ENCODE measurements at places on chromosomes 12 and 14.

- peak; percentile 60 for DNase-seq
Measured at GRCh38 chr12:109779382-109779781, 53.8 kb downstream of the TRPV4 start.

GRCh38 chr12:12008232-12008850 lies 62.4 kb upstream of the BCL2L14 start:
- peak; percentile 69 for DNase-seq

- peak; percentile 8 for DNase-seq
Measured at GRCh38 chr14:50139192-50139591, 22.8 kb upstream of the VCPKMT start.

- DNase-seq = no peak
Measured at GRCh38 chr14:36505892-36506731, 13.9 kb downstream of the NKX2-1 start.

DNA sequence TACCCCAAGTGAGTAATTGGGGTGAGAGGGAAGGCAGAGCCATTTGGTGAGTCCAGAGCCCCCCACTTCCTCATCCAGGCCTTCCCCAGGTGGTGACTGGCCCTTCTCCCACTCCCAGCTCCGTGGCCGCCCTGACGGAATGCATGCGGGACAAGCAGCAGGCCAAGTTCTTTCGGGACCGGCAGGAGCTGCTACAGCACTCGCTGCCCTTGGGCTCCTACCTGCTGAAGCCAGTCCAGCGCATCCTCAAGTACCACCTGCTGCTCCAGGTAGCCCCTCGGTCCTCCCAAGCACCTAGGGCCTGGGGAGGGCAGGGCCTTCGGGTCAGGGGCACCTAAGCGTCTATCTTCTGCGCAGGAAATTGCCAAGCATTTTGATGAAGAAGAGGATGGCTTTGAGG lies 26.5 kb downstream of the PLEKHG3 start:
- DNase-seq = no peak

DNA sequence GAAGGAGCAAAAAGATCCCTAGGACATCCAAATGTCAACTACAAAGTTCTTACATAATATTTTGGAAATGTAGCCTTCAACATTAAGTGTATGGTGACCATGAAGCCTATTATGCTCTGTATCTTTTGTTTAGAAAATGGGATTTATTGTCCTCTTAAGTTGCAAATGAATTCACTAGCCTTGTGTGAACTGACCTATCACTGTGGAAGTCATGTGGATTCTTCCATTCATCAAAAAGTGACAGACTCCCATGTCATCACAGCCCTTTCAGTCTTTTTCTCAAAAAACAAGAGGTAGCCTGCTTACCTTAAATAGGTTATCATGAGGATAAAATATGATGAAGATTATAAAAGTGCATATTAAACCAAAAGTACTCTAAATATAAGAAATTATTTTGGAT lies 179.9 kb downstream of the GRIP1 start:
- no peak for DNase-seq

DNA sequence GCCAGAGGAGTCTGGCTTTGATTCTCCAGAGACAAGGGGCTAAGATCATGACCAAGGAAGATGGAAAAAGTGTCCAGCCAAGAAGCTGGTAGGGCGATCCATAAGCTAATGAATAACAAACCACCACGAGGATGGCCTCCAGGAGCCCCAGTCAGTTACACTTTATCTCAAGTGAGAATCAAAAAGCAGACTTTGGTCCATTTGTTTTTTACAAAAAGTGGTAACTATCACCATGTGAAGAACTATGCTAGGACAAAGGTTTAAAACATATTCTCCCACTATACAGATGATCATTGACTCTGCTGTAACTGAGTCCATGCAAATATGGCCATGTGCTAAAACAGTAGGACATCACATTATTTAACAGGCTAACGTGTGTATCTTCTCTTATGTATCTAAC lies 13.9 kb downstream of the SETD3 start:
- DNase-seq = no peak

GRCh38 chr12:85095501-85095900 lies 59.4 kb downstream of the LRRIQ1 start:
- DNase-seq = no peak

GRCh38 chr14:102159841-102160240 lies 20.1 kb downstream of the WDR20 start:
- no peak for DNase-seq

DNA sequence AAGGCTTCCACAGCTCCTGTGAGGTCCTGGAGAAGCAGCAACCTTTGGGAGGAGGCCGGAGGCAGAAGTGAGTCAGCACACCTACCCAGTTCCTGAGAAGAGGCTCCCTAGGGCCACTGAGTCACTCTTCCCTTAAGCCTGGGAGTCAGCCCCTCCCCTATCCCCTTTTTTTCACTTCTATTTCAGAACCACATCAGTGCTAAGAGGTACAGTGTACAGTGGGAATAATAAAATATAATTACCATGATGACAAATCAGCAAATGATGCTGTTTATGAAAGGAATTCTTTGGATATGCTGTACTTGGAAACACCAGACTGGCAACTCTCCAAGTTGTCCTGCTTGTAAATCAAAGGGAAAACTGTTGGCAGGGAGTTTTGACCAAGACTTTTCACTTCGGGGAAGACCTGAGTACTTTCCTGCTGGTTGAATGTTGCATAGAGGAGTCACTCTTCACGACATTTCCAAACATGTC lies 7.8 kb upstream of the TBPL2 start:
- DNase-seq = peak; percentile 55

DNA sequence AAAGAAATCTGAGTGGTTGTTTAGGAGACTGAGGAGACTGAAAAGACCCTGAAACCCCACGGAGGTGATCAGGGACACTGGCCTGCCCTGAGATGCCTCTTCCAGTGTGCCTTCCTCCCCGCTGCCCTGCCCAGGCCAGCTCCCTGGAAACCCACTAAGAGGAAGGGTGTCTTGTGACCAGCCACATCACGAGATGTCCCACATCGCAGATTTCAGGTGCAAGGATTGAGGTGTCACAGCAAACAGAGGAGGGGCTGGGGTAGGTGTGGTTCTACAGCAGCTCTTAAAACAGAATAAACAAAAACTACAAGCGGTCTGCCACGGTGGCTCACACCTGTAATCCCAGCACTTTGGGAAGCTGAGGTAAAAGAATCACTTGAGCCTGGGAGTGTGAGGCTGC lies 184.3 kb upstream of the C14orf180 start:
- no peak for DNase-seq

DNA sequence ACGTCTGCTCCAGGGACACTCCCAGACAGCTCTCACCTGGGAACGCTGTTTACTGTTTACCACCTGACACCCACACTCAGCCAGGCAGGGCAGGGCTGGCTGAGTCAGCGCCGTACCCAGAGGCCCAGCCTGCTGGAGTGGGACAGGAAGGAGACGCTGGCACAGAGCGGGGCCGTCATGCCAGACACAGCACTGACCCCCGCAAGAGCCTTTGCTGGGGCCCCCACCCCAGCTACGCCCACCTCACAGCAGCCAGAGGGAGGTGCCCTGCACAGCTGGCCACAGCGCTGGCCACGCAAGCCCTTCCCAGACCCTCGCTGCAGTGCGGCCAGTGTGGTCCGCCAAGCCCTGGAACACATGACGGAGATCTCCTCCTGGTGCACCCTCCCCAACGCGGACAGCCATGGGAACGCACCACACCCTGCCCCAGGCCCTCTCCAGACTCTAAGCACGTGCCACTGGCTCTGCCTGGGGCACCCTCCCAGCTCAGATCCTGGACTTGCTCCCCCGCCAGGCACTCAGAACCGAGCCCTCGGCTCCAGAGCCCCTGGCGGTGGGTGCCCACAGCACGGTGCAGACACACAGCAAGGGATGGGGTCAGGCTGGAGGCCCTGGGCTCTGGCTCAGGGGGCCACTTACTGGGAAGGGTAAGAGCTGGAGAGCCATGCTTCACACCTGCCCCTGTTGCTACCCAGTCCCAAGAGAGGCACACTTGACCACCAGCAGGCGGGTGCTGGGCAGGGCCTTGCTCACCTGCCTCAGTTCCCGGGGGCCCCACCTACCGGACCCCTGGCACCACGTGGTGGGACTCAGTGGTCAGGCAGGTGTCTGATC lies 5.7 kb downstream of the AHNAK2 start:
- DNase-seq = no peak

DNA sequence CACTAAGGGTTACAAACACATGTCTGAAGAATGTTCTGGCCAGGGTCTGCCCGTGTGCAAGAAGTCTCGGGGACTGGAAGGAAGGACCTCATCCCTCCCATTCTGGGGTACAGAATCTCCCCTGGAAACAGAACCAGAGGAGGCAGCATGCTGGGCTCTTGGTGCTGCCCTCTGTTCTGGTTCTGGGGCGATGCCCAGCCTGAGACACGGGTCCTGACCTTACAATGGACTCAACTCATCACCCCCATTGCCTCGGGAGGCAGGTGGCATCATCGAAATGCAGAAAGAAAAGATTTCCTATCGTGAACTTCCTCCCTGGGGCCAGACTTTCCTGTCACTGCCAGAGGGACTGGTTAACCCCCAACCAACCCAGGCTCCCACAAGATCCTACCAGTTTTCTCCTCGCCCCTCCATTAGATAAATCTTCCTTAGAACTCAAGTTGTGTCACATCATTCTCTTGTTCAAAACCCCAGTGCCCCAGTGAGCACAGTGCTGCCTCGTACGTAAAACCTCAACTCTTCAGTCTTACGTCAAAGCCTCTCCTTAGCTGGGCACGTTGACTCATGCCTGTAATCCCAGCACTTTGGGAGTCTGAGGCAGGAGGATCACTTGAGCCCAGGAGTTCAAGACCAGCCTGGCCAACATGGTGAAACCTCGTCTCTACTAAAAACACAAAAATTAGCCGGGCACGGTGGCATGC lies 52.1 kb downstream of the PSMA6 start:
- peak; percentile 40 for DNase-seq

GRCh38 chr12:91538418-91538817 lies 355.8 kb upstream of the DCN start:
- no peak for DNase-seq

DNA sequence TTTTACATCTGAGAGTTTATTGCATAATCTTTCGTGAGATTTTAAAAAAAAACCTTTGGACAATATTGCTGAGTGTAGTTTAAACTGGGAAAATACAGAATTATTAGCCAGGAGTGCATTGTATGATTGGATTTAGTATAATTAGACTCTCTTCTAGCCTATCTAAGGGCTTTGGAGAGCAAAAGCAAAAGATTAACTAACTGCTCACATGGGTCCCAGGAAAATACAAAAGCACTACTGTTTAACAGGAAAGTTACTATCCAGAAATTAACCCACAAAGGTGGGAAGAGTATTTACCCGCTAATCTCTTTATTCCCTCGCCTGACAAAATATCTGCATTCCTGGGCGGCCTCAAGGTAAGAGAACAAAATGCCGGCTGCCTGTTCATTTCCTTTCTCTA lies 309.5 kb downstream of the ATXN7L3B start:
- no peak for DNase-seq

GRCh38 chr12:131242741-131243496 lies 289.2 kb downstream of the ADGRD1 start:
- peak; percentile 84 for DNase-seq

DNA sequence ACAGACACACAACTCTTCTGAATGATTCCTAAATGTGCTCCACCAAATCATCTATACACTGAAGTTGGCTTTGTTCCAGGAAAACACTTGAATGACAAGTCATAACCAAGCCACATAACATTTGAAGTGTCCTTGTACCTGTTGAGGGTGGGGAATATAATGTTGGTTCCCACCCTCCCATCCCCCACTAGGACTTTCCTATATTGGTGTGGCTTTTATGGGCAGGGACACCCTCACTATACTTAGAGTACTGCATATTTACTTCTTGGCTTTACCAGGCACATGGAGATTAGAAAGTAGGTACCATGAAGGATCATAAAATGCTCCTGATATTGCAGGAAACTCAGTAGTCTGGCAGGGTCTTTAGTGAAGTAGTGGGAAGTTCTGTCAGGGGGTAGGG lies 9.7 kb upstream of the BHLHE41 start:
- no peak for DNase-seq
